ENCODE measurements at places on chromosomes 2 and 18. TPM values are rescaled to one million over a fixed set of nuclear protein-coding genes. Genes with fewer than 3 reads are reported as not detected.

ATP6V1C2 gene
- 0.04 TPM for total RNA-seq

FEV gene
- not detected for total RNA-seq

TRPM8 gene
- not detected for total RNA-seq

DNA sequence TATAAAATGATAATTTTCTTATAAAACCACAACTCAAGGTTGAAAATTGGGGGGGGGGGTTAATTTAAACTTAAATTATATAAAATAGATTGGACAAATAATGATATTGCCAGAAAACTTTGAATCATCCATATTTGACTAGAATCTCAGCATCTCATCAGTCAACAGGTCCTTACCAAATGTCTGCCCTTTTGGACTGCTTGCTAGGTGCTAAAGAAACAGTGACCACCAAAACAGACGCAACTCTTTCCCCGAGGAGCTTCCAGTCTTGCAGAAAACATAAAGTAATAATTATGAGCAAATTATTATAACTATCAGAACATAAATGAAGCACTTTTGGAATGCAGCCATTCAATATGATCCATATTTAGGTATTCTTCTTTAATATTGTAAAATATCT, 8.6 kb upstream of the COL3A1 start:
- H3K4me1 ChIP-seq = no peaks in the 10 kb centered on the region
- DNase-seq = no peak
- H3K27me3 ChIP-seq = no peaks in the 10 kb centered on the region
- H3K27ac ChIP-seq = no peak overlapping the region
- no peak overlapping the region for H3K4me3 ChIP-seq
- H3K36me3 ChIP-seq = no peaks in the 10 kb centered on the region

- H3K4me1 ChIP-seq = no peaks in the 10 kb centered on the region
- H3K27me3 ChIP-seq = no peaks in the 10 kb centered on the region
These were observed 76.1 kb upstream of the AQP4 start for GRCh38 chr18:26941584-26941983.
